T-cell (primary cell): ENCODE measurements at places on chromosomes 5 and 9.

DNA sequence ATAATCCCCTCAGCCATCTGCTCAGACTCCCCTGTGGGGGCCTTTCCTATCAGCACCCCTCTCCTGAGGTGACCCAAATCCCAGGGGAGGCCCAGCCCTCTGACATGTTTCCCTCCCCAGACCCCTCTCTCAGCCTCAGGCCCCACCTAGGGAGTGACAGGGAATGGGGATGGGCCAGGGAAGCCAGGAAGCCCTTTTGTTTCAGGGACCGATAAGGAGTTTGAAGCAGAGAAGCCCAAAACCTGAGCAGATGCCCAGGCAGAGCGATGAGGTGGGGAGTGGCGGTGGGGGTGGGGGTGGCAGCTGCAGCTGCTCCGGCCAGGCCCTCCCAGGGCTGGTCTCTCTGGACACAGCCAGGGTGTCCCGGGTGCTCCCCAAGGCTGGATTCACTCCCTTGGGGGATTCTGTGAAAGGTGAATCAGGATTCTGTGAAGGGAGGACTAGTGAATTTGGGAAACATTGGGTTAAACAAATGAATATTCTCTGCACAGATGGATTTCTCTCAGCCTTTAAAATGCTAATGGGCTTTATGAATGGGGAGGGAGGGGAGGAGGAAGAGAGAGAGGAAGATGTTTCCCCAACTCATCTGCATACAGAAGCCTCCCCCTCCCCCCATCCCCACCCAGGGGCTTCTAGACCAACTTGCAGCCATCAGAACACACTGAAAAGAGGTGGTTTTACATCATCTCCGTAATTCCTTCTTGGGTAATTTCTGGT, 17.4 kb downstream of the AKNA start:
- no peak for DNase-seq

GRCh38 chr9:36214571-36214970, 23.9 kb downstream of the CLTA start:
- no peak for DNase-seq

DNA sequence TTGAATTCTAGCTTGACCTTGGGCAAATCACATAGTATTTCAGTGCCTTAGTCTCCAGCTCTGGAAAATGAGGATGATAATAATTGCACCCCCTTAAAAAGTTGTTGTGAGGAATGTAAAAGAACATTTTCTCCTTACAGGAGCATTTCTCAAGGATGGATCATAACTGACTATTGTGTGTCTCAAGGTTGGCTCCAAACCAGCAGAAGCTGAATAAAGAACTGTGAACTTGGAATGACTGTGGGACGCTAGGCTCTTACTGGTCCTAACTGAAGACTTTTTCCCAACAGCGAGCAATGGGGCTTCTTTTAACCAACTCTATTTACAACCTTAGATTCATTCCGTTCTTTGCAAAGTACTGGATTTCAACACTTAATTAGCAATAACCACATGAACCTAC, 26.2 kb upstream of the GLRX start:
- DNase-seq, result no peak

DNA sequence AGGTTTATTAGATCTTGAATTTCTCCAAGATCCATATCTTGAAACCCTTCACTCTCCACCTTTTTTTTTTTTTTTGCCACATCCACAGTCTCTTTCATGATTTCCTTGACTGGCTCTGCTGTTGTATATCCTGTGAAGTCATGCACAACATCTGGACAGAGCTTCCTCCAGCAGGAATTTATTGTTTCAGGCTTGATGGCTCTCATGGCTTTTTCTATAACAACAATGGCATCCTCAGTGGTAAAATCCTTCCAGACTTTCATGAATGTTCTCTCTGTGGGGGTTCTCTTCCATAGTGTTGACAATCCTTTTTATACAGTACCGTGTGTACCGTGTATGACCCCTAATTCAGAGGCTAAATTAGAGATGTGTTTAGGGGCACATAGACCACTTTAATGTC, 24.0 kb downstream of the RANBP17 start:
- no peak for DNase-seq

DNA sequence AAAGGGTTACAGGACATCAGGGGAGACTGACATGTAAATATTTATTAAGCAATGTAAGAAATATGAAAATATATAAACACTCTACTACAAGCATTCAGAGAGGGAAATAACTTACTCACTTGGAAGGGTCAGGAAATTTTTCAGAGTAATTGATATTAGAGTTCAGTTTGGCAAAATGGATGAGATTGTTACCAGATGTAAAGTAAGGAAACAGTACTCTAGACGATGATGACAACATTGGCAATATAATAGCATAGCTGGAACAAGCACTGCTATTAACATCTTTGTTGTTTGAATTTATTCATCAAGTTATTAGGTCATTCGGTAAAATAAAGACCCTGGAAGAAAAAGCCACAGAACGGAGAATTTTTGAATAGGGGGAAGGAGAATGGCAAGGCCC, 49.1 kb downstream of the GNA14 start:
- DNase-seq, result no peak

- DNase-seq, result no peak
These were observed 92.6 kb downstream of the LIFR start for GRCh38 chr5:38463634-38464521.
